RWPE1 (cell line): ENCODE measurements at places on chromosomes 2 and 18.
A peak's percentile ranks its signal among the peaks of the same experiment; 100 is the strongest.

DNA sequence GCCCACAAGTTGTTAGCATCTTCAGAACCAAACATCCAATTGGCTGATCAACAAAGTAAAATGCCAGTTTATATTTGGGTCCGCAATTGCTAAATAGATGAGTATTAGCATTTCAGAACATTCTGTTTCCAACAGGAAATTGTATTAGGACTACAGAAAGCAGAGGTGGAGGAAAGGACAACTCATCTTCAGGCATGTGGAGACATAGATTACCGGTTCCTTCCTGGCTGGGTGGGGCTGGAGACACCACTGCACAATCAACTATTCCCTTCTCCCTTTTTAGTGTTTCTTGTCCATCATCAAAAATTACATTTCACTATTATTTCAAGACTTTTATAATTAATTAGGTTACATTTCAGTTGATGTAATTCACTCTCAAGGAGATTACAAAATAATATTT, 83.8 kb downstream of the ADAM23 start:
- DNase-seq: peak; percentile 42

DNA sequence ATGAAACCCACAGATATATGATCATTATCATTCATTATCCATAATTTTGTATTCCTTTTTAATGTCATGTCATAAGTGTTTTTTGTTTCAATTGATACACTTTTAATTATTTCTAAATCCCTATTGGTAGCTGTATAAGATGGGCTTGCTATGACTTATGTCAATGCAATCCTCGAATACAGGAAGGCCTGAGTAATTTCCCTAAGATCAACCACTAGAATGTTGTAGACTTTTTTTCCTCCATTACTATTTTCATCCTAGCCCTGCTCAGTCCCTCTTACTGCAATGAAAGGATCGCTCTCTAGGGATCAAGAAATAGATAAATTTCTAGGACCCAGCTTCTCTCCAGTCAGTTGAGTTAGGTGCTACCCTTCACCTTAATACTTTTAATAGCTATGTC, 186.3 kb downstream of the KCNE4 start:
- DNase-seq: no peak

- DNase-seq: no peak
Measured at GRCh38 chr2:211203986-211204385, 647.6 kb downstream of the CPS1 start.

GRCh38 chr2:236828820-236829219, 256.9 kb upstream of the COPS8 start:
- no peak for DNase-seq

- no peak for DNase-seq
Measured at GRCh38 chr2:47503481-47504070, 100.6 kb downstream of the MSH2 start.

DNA sequence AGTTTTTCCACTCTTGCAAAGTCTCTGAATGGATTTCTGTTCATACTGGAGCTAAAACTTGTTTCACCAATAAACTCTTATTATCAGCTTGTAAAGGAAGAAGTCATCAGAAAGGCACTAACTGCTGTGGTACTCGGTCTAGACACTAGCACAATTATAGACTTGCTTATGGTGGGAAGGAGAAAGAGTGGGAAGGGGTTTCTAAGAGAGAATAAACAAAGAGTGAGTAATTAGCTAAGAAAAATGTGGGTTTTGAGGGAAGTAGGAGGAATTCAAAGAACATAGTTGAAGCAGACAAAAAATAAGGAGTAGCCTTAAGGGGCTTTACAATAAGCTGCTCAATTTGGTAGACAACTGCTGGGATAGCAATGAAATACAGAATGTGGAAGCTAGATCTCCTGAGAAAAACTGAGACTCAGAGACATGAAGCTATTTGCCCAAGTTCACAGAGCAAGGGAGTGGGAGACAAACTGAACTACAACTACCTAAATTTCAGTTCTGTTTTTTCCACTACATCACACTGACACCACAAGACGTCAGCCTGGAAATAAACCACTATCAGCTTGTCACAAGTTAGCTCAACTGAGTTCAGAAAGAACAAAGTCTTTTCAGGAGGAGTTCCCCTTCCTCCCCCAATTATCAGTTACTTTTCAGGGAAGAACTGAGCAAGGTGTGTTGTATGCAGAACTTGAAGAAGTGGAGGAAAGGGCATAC, 59.7 kb downstream of the MAP4K3 start:
- no peak for DNase-seq

GRCh38 chr2:220533485-220533884, 906.1 kb downstream of the SLC4A3 start:
- peak; percentile 19 for DNase-seq

DNA sequence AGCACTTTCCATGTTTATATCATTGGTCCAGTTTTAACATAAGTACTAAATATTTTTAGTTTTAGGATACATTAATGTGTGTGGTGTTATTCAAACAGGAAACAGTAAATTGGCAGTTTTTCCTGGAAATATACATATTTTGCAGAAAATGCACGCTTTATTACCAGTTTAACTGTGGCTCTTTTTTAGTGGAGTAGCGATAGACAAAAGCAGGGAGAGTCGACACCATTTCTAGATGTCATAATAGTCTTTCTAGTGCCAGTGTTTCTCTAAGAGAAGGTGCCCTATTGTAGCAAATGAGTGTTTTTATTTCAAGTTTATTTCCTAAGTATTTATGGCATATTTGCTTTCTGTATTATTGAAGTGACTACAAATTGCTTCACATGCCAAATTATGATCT, 9.1 kb upstream of the SLC35G4 start:
- no peak for DNase-seq

DNA sequence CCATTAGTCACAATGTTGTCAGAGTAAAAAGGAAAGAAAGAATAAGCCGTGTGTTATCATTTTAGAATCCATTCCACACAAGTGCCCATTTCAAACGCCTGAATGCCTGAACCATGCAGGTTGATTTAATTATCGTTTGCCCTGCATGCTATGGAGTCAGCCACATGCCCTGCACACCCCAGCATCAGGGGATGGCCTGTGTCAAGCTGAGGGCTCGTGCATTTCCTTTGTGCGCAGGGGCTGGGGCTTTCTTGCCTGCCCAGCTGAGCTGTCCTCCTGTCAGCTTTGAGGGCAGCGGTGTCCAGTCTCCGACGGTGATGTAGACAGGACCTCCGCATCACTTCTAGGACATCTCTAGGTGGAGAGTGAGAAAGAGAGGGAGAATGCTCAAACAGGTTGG, 200.4 kb downstream of the TSN start:
- DNase-seq: no peak

DNA sequence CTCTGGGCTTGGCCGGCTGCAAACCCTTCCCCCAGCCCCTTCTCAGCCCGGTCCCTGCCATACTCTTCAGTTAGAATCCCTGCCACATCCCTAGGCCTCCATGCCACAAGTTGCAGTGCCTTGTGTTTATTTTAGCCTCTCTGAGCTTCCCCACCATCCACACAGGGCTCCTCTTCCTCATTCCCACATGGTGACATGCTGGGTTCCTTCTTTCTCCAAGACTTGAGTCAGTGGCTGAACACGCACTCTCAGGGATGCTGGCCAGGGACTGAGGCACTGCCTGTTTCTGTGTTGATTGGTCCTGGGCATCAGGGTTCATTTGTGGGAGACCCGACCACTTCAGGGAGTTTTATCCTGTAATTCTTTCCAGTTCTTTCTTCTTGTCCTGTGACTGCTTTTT, 56.3 kb downstream of the KCNS3 start:
- DNase-seq: no peak

GRCh38 chr2:85104228-85104627, 29.0 kb upstream of the TCF7L1 start:
- no peak for DNase-seq

GRCh38 chr2:231764760-231765159, 16.3 kb downstream of the PDE6D start:
- DNase-seq: no peak

- DNase-seq: no peak
Measured at GRCh38 chr18:79600141-79600540, 79.5 kb upstream of the CTDP1 start.

DNA sequence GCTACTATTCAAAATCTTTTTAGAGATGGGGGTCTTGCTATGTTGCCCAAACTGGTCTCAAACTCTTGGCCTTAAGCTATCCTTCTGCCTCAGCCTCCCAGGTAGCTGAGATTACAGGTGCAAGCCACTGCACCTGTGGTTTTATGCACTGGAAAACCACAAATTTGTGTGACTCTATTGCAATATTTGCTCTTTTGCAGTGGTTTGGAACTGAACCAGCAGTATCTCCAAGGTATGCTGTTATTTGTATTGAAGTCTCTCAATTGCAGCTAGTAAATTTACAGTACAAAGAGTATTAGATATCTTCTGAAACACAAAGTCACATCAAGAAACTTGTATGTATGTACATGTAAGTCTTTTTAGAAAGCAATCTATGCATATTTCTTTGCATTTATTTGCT, 46.2 kb downstream of the PPP4R1 start:
- no peak for DNase-seq

DNA sequence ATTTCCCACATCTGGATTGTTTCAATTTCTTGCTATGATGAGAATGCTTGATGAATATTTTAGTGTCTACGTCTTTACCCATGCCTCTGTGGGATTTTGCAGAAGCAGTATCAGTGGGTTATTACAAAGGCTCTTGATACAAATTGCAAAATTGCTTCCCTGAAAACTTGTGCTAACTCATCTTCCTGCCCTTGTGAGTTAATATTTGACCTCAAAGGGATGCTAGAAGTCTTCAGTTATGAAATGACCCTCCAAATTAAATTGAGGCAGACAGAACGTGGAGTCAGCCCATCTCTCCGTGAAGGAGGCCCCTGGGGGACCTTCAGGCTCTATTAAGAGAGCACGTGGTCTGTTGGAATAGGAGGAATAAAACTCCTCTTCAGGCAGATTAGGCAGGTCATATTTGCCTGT, 239.2 kb upstream of the HS6ST1 start:
- no peak for DNase-seq

DNA sequence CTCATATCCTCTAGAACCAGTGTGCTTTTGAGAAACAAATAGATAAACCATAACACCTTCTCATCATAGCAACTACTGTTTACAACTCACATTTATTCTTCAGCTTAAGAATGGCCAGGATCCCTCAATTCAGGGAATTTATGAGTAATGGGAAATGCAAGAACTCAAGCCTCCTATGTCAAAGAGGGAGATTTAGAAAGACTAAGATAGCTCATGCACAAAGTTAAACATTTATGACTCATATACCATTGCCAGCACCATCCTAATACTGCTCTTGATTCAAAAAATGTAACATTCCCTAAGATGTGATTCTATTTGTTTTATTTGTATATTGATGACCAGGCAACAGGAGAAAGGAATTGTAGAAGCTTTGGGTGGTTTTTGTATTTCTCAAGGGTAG, 172.8 kb downstream of the CYP26B1 start:
- DNase-seq: no peak

GRCh38 chr2:101718993-101719571, 21.6 kb downstream of the MAP4K4 start:
- DNase-seq: no peak

GRCh38 chr2:189441709-189442074, 418 bp downstream of the WDR75 start:
- DNase-seq: peak; percentile 38

DNA sequence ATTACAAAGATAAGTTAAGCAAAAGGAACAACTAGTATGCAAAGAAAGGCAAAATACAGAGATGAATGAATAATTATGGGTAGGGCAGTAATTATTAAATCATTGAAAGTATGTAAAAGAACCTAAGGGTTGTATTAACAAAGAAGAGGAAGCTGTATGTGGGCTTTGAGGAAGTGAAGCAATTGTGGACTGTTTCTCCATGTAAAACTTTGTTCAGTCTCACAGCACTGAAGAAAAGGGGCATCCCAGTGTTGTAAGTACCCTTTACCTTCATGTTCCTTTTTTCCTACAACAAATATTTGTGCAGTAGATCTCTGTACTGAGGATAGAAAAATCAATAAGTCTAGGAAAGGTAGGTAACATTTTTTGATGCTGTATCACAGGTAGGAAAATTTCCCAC, 388.7 kb upstream of the NRP2 start:
- DNase-seq: no peak

DNA sequence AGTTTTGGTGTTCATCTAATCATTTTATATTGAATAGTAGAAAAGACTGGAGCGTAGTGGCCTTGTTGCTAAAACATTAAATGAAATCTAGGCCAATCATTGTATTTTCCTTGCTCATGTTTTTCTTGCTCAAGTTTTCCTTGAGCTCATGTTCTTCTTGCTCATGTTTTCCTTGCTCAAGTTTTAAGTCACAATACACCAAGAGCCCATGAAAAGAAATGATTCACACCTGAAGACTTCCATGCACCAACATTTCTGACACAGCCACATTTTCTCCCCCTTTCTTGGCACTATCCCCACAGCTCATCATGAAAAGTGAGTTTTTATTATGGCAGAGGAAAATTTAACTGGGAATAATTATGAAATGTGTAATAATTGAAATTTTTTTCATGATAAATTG, 92.0 kb downstream of the LRP1B start:
- no peak for DNase-seq

GRCh38 chr2:114261366-114261765, 181.1 kb upstream of the DPP10 start:
- no peak for DNase-seq
